Natural killer cell (primary cell): ENCODE measurements at places on chromosomes 4 and X.

DNA sequence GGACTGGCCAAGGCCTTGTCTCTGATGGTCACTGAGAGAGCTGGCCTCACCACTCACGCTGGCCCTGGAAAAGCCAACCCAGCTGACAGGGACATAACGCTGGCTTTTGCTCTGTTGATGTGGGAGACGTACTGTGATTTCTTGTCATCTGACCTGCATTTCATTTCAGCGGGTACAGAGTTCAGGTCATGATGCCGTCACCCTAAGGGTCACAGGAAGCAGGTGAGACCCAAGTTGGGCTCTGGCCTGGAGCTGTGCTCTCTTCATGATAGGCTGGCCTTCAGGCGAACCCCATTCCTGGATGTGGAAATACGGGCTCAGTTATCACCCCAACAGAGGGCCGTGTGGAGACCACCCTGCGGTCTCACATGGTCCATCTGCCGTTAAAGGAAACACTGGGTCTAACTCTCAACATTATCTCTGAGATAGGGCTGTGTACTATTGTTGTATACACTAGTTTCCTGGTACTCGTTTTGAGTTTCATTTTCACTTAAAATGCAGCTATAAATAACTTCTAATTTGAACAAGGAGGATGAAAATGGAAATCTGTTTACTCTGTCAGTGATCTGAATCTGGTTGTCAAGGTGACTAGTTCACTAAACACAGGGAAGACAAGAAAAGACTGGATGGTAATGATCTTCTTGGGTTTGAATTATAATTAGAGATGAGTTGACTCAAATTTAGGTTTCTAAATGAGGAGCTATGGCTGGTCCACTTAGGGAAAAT is 89.1 kb downstream of the TBC1D9 start:
- DNase-seq, result no peak

DNA sequence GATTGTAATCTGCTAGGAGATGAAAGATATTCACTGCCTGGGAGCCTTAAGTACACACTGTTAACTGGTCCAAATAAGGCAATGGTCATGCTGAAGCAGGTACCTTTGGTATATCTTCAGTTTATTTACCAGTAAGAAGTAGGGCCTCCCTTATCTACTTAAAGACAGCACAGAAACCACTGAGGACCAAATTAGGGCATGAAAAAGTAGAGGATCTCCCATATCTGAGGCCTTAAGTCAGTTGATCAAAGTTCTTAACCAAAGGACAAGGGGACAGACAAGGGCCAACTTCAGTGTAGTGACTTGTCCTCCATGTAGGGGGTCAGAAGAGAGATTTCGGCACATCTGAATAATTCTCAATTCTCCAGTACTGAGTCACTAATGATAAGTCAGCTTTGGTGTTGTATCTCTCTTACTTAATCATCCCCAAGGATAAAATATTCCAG is 59.1 kb downstream of the AMELX start:
- DNase-seq, result no peak

- DNase-seq, result no peak
Observed at GRCh38 chr4:25171201-25171865, 11.1 kb upstream of the SEPSECS start.

DNA sequence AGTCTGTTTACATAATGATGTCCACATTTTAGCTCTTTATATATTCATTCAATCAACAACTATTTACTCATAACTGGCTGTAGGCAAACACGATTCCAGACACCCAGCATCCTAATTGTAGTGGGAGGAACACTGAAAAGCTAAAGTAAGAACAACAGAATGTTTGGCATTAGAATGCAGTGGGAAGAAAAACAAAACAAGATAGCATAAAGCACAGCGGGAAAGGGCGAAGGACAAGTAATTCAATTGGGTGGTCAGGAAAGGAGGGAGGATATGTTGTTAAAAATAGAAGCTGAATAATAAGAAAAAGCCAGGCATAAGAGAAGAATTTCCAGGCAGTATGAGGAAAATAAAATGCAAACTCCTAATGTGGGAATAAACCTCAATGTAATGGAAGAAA is 189.5 kb upstream of the FAT4 start:
- DNase-seq, result no peak

DNA sequence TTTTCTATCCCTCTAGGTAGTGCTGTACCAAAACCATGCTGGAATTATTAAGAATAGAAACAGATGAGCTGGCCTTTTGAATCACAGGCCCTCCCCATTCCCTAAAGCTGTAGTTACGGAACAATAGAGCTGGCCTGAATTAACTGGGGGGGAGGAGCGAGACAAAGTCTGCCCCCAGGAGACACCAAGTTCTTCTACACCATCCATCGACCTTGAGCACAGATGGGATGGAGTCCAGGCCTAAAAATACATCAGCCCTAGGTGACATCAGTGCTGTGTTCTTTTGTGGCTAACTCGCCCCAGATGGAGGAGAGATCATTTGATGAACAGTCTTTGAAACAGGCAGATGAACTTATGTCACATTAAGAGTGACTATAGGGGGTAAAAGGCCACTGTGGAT is 49.6 kb downstream of the LHFPL1 start:
- DNase-seq, result no peak

GRCh38 chr4:8171984-8172924 is 13.6 kb upstream of the ABLIM2 start:
- DNase-seq, result no peak
